Activated CD4-positive, CD25-positive, alpha-beta regulatory T cell treated with anti-CD3 and anti-CD28 coated beads, Interleukin-2, amount 50 U/mL, for 72 hours (primary cell): ENCODE measurements at places on chromosomes 3 and 15.

- no peak for DNase-seq
These were observed 167.7 kb downstream of the BCHE start for GRCh38 chr3:165669504-165669903.

DNA sequence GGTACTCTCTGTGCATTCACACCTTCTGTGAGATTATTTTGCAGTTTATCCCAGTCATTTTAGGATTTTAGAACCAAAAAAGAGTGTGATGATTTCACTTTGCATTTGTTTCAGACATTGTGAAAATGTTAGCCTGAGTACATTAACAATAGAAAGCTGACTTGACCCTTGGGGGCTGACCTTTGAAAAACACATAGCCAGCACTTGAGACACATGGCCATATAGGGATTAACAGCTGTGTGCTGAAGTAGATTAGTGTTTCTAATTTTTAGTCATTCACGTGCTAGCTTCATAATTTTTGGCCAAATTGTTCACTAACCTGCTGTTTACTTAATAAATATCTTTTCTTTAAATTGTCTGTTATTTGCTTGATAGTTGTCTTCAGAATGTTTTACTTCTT is 3.5 kb downstream of the FEM1B start:
- no peak for DNase-seq

- no peak for DNase-seq
These were observed 655.5 kb downstream of the GBE1 start for GRCh38 chr3:81105789-81106488.

DNA sequence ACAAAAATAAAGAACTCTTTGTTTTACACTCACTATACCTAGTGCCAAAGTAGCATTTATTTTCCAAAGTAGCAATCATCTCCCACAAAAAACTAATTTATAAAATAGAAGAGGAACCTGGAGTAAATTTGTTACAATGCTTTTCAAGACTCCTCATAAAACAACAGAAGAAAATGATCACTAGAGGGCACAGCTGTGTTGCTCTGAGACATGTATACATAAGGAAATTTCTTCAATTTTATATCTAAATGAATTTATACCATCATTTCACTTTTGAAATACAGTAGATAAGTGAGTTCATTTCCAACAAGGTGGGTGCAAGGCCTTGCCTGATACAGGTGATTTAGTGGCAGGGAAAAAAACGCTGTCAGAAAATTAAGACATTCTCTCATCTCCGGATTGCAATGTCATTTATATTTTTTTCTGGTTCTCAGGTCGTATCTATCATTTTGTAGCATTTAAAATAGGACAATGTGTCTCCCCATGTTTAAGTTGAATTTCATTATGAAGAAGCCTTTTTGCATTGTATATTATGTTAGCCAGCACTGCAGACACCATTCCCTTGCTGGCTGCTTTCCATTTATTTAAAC is 25.3 kb upstream of the ARHGEF26 start:
- DNase-seq: no peak

DNA sequence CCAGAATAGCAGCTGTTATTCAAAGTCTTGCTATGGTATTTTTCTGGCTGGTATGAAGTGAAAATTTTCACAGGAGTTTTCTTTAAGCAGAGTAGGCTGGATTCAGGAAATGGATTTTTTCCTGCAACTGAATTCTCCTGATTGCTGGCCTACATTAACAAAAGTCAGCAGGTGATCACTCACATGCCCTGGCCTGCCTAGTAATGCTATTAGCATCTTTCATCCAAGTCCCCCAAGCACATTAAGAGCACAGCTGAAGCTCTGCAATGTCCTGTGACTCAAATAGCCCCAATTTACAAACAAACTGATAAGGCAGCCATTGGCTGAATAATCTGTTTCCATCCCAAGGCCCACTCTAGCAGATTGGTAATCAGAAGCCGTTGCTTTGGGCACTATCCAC is 688.3 kb upstream of the LMCD1 start:
- DNase-seq: no peak

- DNase-seq: no peak
These were observed 37.6 kb upstream of the ZNF710 start for GRCh38 chr15:89963301-89964231.

DNA sequence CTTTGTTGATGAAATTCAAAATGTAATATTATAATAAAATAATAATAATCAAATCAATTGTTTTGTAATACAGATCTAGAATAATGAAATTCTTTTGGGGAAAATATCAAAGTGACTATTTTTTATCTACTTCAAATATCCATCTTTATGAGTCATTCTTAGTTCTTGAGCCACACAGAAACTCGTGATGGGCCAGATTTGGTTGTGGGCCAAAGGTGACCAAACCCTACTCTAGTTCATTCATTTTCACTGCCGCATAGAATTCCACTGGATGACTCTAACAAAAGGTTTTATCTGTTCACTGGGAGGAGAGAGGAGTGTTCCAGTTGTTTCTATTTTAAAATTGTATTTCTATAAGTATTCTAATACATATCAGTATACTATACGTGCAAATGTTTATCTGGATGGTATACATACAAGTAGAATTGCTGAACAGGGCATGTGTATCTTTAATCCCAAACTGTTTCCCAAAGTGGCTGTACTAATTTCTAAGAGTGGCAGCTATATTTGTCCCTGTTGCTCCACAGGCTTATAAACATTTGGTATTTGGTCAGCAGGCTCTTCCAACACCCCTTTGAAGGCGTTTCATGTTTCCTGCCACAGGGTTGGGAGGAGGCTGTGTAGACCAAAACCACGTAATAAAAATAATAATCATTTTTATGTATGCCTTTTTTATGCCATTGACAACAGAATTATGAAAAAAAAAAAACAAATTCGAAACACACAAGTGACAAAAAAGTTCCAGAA is 7.3 kb upstream of the RTP3 start:
- DNase-seq: no peak

- no peak for DNase-seq
These were observed 2.9 kb upstream of the CLN6 start for GRCh38 chr15:68232449-68232848.

- DNase-seq: no peak
These were observed 158.0 kb upstream of the TMC3 start for GRCh38 chr15:81532001-81532400.

DNA sequence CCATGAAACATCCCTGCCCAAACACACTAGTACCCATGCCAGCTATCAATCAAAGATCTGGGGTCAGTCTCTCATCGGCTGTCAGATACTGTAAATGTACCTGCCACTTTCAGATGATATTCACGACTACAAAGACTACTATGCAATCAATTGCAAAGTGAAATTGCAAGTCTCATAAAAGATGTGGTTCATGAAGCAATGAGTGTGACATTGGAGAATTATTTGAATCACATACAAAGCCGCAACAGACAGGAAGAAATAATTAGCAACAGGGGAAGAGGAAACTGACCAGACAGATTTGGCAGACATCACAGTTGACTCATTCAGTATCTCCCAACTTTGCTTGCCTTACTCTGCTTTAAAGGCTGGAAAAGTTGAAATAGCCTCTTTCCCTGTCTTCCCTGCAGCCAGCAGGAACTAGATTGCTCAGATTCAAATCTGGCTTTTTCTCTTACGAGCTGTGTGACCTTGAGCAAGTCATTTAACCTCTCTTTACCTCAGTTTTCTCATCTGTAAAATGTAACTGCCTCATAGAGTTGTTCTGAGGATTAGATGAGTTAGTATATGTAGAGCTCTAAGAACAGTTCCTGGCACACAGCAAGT is 95.7 kb upstream of the C3orf80 start:
- DNase-seq: no peak

DNA sequence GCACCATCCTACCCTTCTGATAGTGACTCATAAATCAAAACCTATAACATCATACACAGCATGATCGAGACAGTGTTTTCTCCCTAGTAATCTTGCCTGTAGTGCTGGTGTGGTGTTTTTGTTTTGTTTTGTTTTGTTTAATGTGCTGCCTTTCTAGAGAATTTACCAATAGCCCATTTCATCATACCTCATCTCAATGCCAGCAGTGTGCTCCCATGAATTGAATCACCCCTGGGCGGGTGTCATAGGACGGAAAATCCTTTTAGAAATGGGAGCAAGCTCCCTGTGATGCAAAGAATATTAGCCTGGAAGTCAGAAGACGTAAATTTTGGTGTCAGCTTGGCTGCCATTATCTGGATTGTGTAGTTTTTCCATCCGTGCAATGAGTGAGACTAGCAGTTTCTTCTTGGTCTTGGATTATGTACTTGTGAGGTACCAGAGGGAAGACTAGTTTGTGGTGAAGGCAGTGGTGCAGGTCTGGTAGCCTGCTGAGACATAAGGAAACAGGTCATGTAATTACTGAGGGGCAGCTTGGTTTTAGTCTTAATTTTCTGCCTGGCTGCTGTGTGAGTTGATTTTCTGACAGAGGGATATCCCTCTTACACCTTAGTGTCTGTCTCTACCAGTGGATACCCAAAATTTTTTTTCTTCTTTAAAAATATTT is 29.9 kb downstream of the IGSF10 start:
- DNase-seq: no peak

DNA sequence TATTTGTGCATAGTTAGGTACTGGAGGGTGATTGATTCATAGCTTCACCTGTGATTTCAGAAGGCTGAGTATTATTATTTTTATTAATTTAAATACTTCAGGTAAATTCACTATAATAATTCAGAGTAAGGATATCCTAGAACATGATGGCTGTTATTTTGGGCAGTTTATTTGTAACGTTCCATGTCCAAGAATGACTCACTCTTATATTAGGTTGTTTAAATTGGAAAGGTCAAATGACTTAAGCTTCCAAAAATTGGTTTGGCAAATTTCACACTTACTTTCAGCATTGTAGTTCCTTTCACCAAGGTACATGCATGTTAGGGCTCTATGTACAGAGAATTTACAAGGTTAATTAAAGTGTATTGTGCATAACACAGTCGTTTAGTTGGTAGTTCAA is 120.2 kb downstream of the EPHA3 start:
- DNase-seq: no peak

DNA sequence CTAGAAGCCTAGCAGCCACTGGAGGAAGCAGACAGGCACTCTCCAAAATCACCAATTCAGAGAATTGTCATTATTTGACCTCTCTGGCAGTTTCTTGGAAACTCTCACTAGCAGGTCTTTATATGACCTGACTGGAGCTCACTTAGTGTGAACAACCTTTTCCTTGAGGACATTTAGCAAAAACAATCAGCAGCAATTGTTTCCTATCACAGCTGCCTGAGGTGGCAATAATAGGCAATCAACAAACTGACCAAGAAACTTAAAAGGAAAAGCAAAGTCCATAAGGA is 162.4 kb upstream of the STT3B start:
- no peak for DNase-seq

GRCh38 chr15:58053315-58054153 is 12.0 kb downstream of the ALDH1A2 start:
- DNase-seq: no peak

DNA sequence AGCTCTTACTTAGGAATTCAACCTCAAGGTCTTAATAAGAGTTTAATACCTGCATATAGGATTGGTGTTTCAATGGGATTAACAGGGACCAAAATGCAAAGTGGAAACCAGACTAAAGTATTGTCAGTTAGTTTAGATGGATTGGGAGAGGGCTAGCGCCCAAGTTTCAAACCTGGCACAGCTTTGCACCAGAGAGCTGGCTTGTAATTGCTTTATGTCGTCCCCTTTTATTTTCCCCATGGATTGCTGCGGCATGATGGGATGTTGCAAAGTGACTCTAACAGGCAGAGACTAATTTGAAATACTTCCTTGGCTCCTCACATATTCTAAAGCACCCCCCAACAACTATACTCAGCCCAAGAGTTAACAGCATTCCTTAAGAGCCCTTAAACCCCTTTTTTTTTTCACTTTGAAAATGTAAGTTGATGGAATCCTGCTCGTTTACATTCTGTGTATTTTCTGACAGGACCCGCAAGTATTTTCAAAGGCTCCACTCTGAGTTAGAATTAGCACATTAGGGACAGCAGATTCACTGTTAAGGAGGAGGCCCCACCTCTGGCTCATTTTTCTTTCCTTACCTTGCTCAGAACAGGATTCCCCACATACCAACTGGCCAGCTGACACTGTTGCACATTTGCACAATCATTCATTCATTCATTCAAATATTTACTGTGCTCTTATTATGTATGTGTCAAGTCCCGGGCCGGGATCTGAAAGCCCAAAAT is 214.2 kb downstream of the ERC2 start:
- no peak for DNase-seq

DNA sequence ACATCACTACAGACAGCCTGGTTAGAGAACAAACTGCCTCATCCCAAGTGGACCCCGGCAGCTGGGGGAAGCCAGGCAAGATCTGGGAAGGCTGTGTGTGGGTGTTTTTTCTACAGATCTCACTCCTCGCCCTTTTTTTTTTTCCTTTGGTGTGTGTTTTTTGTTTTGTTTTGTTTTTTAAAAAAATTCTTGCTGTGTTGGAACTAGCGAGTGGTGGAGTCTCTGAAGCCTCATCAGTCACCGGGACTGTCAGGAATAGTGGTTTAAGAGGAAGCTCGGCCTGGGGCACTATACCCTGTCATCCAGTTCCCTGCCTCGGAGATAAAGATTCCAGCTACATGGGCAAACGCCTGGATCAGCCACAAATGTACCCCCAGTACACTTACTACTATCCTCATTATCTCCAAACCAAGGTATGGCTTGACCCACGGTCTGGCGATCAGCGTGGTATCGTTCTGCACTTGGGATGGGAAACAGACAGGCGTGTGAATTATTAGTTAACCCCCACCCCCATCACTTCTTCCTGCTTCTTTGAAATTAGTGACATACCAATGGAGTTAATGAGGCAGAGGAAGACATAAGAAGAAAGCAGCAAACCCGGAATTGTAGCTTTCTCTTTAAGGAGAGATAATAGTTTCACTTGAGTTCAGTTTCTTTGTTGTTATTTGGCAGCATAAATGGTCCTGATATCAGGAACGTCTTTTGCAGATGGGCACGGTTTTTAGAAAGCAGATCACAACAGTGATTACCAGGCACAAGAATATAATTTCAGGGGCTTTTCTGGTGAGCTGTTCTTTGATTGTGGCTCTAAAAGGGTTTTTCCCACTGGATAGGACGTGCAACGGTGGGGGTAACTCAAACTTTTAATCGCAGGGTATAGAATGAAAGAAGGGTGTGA is 722 bp downstream of the RBMS3 start:
- DNase-seq: no peak

DNA sequence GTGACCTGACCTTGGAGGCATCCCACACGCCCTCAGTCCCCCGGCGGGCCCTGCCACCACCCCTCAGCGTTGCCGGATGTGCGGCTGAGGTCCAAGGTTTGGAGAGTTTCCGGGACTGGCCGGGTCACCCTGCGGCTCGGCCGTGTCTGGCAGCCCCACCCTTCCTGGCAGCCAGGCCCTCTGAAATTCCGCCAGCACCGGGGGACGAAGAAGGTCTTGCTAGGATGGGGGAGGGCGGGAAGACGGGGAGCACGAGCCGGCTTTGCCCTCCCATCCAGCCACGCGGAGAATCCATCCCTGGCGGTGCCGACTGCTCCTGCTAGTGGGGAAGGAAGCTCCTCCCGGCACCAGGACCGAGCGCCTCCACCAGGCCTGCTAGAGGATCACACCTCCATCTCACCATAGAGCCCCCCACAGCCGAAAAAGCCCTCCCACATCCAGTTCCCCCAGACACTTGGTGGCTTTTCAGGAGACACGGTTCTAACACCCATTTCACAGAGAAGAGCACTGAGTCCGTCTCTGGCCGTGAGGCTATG is 81.5 kb downstream of the CPN2 start:
- peak; percentile 13 for DNase-seq
